ENCODE measurements at places on chromosomes 12 and 14.
A peak's percentile ranks its signal among the peaks of the same experiment; 100 is the strongest.

DNA sequence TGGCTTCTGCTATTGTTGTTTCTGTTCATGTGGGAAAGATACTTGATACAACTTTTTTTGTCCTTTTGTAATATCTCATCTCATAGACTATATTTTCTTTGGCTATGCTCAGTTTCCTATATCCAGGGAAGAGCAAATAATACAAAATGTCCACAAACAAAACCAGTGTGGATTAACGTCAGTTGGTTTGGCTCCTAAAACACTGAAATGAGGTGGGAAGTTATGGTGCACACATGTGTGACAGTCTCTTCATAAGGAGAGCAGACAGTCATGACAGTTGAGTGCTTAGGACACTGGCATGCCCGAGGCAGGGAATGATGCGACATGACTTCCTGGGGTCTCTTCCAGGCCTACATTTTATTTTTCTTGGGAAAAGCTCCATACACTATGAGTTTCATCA is 27.5 kb downstream of the RHOJ start:
- DNase-seq, result no peak

DNA sequence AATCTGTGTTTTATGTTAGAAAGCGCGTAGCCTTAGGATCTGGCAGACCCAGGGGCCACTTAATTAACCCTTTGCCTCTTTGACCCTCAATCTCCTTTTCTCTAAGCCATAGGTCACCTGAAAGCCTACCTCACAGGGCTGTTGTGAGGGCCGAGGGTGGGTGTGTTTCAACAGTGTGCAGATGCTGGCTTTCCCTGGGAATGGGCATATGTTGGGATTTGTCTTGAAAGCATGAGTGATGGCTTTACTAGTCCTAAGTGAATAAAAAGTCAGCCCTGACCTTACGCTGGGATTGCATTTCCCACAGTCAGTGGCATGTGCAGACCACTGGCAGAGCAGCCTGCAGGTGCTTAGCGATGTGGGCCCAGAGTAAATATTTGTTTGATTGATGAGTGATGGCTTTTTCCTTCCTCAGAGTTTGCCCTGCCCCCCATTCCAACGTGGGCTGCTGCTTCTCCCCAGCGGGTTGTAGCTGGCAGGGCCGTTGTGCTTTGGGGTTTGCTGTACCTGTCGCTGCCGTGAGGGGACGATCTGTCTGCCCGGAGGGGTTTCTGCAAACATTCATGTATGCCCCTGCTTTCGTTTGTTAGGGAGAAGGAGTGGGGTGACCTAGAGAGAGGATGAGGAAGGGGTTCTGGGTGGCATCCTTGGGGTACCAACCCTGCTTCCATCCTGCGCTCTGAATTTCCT is 31.5 kb downstream of the MEG3 start:
- DNase-seq, result no peak

- no peak for DNase-seq
These were observed 63.1 kb downstream of the A2M start for GRCh38 chr12:9052610-9053009.

DNA sequence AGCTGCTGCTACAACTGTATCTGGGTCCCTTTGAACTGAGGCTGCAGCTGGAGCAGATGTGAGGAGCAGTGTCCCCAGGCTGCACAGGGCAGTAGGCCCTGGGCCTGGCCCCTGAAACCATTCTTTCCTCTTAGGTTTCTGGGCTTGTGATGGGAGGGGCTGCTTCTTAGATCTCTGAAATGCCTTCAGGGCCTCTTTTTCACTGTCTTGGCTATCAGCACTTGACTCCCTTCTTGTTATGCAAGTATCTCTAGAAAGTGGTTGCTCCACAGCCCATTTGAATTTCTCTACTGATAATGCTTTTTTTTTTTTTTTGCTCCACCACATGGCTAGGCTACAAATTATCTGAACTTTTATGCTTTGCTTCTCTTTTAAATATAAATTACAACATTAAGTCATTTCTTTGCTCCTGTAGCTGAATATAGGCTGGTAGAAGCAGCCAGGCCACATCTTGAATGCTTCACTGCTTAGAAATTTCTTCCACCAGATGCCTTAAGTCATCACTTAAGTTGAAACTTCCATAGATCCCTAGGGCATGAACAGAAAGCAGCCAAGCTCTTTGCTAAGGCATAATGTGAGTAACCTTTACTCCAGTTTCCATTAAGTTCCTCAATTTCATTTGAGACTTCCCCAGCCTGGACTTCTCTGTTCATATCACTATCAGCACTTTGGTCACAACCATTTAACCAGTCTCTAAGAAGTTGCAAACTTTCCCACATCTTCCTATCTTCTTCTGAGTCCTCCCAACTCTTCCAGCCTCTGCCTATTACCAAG is 41.1 kb downstream of the ACSM4 start:
- no peak for DNase-seq

DNA sequence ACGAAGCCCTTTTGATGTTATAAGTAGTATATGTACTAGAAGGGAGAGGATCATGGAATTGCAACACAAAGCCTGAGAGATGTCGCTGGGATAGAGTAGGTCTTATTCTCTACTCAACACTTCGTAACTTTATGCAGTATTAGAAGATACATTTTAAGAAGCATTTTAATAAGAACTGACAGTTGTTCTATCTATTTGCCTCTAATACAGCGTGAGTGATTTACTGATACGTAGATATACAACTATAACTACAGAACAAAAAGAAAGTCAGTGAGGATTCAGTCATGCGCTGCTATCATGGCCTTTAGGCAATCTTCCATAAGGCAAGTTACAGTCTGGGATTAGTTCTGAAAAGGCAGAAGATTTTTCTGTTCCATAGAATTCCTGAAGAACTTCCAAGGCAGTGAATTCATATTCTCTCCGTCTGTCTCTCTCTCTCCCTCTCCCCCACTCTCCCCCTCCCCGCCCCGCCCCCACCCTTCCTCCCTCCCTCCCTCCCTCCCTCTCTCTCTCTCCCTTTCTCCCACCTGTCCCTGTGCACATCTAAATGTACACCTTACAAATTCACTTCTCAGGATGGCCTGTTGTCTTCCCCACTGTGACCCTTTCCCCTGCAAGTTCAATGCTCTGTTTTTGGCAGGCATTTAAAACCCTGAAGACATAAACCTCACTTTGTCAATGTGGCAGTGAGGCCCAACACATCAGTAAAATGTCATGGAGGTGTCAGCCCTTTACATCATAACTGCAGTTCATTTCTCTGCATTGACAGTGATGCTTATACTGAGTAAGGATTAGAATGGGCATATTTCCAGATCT is 470.6 kb downstream of the EGLN3 start:
- no peak for DNase-seq

GRCh38 chr14:53260928-53261327 is 107.8 kb upstream of the DDHD1 start:
- no peak for DNase-seq

DNA sequence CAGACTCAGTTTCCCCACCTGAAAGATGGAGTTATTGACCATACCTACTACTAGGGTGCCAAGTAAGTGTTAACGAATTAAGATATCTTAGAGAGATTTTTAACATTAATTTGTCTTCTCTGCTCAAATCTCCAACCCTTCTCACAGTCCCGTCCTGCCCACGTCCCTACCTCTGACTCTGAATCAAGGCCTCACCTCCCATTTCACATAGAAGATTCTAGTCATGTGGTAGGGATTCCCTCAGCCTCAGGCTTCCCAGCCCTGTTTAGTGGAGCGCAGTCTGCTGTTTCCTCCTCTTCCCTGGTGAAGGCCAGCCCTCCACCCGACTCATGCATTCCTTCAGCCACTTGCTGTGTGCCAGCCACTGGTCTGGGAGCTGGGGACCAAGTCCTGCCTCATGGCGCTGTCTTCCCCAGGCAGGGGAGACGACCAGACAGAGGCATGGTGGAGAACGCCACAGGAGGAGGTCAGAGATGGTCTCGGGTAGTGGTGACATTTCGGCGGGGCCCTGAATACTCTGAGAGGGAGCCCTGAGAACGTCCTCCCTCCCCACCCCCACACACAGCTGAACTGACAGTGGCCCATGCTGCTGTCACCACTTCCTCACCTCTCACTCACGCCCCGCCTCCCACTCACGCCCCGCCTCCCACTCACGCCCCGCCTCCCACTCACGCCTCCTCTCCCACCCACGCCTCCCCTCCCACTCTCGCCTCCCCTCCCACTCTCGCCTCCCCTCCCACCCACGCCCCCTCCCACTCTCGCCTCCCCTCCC is 38.8 kb downstream of the TMEM63C start:
- no peak for DNase-seq

- no peak for DNase-seq
These were observed 419.3 kb upstream of the SEL1L start for GRCh38 chr14:81952917-81953316.

GRCh38 chr12:96311191-96311590 is 89.0 kb downstream of the CDK17 start:
- no peak for DNase-seq

DNA sequence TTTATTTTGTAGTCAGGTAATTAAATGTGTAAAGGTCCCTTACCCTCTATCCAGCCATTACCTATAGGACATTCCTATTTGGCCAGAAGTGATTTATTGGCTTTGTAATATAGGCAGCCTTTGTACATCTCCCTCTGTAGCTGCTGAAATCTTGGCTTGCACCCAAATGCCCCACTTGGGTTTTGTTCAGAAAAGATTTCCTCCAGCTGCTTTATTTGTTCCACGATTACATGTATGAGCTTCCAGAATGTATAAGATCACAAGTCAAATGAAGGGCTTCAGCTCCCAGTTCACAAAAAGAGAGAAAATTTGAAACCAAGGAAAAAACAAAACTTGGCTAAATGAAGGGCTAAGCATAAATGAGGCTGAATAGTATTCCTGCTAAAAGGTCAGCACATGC is 103.4 kb downstream of the EFCAB11 start:
- DNase-seq, result no peak

GRCh38 chr12:116880817-116881324 is 370 bp downstream of the HRK start:
- DNase-seq, result peak; percentile 22

DNA sequence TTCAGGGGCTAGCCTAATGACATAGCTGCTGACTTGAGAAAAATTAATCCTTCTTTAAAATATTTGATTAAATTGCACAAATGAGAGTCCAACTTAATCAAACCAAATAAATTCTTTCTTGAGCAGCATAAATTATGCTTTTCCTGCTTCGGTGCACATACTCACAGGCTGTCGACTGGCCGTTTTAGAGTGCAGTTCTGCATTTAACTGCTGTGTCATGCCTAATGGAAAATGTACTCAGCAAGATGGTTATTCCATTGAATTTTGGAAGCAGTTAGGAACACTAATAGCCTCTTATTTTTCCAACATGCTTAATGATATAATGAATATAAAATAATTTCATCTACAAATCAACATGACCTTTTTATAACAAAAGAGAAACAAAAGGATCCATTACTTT is 266.1 kb upstream of the LRIG3 start:
- DNase-seq, result no peak

- no peak for DNase-seq
These were observed 102.9 kb upstream of the ABCD2 start for GRCh38 chr12:39722504-39722903.

GRCh38 chr14:22664261-22664660 is 20.1 kb upstream of the OR6J1 start:
- DNase-seq, result no peak

DNA sequence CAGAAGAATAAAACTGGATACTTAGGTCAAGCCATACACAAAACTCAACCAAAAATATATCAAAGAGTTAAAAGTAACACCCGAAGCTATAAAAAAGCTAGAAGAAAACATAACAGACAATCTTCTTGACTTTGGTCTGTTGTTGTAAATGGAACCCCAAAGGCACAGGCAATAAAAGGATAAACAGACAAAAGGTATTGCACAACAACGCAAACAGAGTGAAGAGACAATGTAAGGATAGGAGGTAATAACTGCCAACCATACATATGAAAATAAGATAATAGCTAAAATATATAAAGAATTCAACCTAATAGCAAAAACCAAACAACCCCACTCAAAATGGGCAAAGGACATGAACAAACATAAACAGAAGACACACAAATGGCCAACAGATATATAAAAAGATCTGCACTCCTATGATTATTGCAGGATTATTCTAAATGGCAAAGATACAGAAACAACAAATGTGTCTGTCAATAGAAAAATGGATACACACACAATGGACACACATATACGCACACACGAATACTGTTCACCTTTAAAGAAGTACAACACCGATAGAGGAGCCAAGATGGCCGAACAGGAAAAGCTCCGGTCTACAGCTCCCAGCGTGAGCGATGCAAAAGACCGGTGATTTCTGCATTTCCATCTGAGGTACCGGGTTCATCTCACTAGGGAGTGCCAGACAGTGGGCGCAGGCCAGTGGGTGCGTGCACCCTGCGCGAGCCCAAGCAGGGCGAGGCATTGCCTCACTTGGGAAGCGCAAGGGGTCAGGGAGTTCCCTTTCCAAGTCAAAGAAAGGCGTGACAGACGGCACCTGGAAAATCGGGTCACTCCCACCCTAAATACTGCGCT is 1137.1 kb downstream of the FSCB start:
- no peak for DNase-seq

DNA sequence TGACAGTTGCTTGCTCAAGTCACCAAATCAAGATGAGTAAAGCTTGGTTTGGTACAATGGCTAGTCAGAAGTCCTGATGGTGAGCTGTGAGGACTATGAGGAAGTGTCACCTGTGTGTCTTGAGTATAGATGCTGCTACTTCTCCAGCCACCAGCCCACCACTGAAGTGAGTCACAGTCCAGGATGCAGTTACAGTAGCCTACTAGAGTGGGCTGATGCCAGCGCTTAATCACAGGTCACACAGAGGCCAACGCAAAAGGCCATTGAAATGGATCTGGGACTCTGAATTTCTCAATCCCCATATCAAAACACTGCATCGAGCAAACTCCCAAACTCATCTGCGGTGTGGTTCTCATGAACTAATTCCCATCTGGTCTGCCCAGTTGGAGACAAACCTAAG is 223.1 kb downstream of the ANO6 start:
- DNase-seq, result no peak

DNA sequence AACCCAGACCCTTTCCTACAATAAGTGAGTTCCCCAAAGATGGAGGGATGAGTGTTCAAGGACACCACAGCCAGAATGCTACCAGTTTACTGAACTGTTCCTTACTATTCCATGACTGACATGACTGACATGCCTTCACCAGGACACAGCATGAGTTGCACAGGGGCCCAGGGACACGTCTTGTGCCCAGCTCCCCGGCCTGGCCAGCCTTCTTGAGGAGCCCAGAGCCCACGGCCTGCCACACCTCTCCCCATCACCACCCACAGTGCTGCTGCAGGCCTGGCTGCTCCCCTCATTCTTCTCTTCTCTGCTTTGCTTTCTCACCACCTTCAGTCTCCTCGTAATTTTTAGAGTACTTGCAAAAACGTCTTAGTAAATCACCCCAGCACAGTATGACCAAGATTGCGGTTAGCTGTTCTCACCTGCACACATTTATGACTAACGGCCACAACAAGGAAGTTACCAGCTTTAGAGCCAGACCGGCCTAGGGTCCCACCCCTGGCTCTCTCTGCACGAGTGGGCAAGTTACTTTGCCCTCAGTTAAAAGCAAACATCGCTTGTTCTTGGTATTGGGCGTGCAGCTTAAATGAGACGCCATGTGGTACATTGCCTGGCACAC is 18.5 kb downstream of the PPP2R5E start:
- DNase-seq, result no peak
